ENCODE measurements at places on chromosomes 16 and 17. TPM values are rescaled to one million over a fixed set of nuclear protein-coding genes. Genes with fewer than 3 reads are reported as not detected.

GRCh38 chr16:14462811-14463210 is 167.2 kb downstream of the PARN start:
- no peak for DNase-seq

Gene PRDM7
- total RNA-seq: not detected

GRCh38 chr16:4288148-4288921 is 15.5 kb upstream of the TFAP4 start:
- peak; percentile 77 for DNase-seq

DNA sequence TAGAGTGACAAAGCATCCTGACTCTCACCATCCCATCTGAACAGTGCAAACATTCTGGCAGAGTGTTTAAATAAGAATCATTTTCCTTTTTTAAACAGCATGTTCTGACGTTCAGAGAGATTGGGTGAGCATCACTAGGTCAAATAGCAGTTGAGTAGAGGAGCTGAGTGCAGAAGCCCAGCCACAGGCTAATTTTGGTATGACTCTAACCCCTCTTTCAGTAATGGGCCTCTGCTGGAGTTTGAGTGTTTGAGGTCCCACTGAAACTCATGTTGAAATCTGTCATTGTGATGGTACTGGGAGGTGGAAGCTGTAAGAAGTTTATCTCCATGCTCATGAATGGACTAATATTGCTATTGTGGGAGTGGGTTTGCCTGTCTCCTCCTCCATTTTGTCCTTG is 194.4 kb downstream of the SALL1 start:
- no peak for DNase-seq

Gene ANKRD40CL
- not detected for total RNA-seq

- DNase-seq: no peak
These were observed 21.4 kb downstream of the RPTOR start for GRCh38 chr17:80566054-80566400.

Gene GNAO1
- total RNA-seq: 0.45 TPM

- no peak for DNase-seq
These were observed 4.8 kb downstream of the MLYCD start for GRCh38 chr16:83903751-83904150.

Gene GNGT2
- total RNA-seq: 41.6 TPM

DNA sequence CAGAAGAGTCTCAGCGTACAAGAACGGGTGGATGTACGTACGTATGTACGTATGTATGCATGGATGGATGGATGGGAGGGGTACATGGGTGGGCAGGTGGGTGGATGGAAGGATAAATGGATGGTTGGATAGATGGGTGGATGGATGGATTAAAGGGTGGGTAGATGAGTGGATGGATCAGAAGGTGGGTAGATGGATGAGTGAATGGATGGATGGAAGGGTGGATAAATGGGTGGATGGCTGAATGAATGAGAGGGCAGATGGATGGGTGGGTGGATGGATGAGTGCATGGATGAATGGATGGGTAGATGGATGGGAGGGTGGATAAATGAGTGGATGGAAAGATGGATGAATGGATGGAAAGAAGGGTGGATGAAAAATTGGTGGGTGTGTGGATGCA is 45.6 kb downstream of the ENGASE start:
- no peak for DNase-seq

DNA sequence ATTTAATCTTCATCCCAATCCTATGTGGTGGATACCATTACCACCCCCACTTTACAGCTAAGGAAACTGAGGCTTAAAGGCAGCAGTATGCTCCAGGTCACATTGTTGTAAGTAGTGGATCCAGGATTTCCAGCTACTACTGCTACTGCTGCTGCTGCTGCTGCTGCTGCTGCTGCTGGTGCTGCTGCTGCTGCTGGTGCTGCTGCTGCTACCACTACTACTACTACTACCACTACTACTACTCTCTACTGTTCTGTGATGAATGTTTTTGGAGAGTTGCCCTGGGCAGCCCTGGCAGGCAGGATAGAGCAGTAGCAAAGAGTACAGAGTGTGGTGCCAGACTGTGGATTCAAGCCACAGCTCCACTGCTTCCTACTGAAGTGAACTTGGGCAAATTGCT is 49.3 kb upstream of the SLC12A3 start:
- DNase-seq: no peak

GRCh38 chr17:77890771-77891170 is 67.7 kb upstream of the TNRC6C start:
- DNase-seq: no peak

GRCh38 chr16:47371271-47372014 is 89.4 kb downstream of the ITFG1 start:
- no peak for DNase-seq

DNA sequence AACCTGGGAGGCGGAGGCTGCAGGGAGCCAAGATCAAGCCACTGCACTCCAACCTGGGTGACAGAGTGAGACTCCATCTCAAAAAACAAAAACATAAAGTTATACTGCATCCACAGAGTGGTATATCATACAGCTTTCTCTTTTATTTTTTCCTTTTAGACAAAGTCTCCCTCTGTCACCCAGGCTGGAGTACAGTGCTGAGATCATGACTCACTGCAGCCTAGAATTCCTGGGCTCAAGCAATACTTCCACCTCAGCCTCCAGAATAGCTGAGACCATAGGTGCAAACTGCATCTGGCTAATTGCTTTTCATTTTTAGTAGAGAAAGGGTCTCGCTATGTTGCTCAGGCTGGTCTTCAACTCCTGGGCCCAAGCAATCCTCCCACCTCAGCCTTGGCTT is 10.0 kb upstream of the COPRS start:
- DNase-seq: no peak

Gene SALL1
- not detected for total RNA-seq

- DNase-seq: no peak
These were observed 71.5 kb upstream of the KSR1 start for GRCh38 chr17:27384726-27385125.

GRCh38 chr16:89033304-89033703 is 56.3 kb upstream of the CBFA2T3 start:
- no peak for DNase-seq

Gene ADCY7
- total RNA-seq: 479 TPM

Gene MYCBPAP
- total RNA-seq: 0.70 TPM

DNA sequence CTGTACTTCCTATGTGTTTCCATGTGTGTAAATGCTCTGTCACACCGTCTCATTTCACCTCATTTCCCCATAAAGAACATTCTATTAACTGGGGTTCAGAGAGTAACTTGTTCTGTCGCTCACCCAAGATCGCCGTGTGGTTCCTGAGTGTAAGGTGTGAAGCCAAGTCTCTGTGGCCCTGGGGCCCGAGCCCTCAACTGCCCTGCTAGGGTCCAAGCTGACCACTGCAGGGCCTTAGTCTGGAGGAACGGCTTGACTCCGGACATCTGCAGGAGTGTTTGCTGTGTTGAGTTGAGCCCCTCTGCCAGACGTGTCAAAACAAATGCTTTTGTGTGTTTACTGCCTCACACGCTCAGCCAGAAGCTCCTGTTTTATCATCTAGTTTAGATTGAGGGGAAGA is 244.1 kb downstream of the CCDC182 start:
- DNase-seq: no peak

DNA sequence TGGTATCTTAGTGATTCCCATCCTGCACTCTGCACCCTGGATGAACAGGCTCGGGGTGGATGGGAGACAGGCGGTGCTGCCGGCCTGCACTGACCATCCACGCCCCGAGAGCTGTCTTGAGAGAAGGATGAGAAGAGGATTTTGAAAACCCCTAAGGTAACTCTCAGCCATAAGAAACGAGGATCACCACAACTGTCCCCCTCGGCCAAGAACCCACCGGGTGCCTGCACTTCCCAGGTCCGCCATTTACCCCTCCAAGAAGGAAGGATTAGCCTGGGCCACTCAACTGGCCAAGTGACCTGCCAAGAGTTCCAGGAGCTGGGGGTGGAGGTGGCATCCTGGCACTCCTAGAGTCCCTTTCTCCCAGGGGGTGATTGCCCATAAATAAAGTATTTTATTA is 302.4 kb upstream of the TNRC6C start:
- DNase-seq: no peak

Gene PRR35
- not detected for total RNA-seq

DNA sequence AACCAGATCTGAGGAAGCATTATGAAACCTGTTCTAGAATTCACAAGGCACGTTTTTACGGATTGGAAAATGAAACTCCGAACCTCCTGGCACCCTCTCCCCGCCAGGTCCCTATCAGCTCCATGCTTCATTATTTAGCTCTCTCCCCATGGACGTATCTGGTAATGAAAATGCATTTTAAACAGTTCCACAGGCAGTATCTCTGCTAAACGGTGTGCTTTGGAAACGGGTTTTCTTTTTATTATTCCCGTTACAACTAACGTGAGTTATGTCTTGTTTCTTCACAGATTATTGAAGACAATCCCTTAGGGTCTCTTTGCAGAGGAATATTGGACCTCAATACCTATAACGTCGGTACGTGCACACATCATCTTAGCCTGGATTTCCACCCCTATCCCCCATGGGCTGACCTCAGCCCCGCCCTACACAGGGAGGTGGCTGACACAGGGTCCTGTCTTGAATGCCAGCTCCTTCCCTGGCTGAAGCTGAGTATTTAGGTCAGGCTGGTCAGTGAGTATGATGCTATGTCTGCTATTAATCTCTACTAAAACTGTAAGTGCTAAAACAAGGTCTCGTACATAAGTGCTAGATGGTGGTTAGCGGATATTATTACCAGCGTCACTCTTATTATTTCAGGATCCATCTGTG is 82.9 kb downstream of the SDR42E1 start:
- DNase-seq: no peak

DNA sequence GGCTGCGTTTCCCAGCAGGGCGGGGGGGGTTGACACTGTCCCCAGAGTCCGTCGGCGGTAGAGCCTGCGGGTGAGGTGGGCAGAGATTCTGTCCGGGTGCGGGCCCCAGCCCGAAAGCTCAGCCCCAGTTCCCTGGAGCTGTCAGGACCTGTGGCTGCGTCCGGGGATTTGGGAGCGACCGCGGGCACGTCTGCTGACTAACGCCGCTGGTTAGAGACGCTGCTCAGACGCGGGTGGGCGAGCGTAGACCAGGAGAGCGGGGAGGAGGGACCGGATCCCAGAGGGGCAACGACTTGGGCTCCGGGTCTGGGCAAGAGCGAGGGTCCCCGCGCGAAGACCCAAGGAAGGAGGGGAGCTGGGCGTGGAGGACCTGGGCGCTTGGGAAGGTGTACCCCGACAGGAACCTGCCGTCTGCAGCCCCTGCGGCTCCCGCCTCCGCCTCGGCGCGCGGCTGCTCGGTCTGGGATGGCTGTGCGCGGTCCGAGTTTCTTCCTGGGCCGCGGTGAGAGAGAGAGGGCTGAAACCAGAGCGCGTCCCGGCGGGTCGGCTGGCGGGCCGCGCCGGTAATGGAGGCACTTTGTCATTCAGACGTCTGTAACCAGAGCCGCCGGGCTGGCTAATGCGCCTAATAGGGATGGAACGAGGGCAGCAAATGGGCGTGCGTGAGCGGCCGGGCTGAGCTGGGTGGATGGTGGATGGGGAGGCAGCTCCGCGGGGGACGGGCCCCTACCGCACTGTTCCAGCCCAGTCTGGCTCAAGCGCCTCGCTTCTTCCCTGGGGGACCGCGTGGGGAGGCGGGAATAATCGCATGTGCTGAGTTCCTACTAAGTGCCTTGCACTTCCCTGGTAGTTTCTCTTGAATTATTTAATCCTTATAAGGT is 2.3 kb downstream of the NGFR start:
- DNase-seq: peak; percentile 26

- peak; percentile 50 for DNase-seq
These were observed 6.3 kb downstream of the ACSF3 start for GRCh38 chr16:89099905-89100304.

DNA sequence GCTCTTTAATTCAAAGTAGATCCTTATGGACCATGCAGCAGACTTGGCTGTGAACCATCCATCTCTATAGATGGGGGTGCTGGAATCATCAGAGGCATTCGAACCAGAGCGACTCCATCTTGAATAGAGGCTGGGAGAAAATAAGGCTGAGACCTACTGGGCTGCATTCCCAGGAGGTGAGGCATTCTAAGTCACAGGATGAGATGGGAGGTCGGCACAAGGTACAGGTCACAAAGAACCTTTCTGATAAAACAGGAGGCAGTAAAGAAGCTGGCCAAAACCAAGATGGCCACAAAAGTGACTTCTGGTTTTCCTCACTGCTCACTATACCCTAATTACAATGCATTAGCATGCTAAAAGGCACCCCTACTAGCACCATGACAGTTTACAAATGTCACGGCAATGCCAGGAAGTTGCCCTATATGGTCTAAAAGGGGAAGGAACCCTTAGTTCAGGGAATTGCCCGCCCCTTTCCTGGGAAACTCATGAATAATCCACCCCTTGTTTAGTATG is 89.2 kb upstream of the BRD7 start:
- no peak for DNase-seq

DNA sequence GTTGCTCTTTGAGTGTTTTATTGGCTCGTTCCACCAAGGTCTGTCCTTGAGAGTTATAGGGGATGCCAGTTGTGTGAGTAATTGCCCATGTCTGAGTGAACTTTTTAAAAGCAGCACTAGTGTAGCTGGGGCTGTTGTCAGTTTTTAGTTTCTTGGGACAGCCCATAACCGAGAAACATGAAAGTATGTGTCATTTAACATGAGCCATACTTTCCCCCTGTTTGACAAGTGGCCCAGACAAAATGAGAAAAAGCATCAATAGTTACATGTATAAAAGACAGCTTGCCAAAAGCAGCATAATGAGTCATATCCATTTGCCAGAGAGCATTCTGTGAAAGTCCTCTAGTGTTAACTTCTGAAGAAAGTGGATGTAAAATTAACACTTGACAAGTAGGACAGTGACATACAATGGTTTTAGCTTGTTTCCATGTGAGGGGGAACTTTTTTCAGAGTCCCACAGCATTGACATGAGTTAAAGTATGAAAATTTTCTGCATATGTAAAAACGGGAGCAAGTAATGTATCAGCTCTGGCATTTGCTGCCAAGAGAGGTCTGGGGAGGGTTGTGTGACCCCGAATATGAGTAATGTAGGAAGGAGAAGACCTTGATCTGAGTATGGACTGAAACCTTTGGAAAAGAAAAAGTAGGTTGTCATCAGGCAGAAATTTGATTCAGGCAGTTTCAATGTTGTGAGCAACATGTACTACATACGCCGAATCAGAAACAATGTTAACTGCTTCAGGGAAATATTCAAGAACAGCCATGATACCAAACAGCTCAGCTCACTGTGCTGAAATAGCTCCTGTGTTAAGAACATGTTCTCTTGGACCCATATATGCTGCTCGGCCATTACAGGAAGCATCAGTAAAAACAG is 56.8 kb upstream of the ARL4D start:
- no peak for DNase-seq

DNA sequence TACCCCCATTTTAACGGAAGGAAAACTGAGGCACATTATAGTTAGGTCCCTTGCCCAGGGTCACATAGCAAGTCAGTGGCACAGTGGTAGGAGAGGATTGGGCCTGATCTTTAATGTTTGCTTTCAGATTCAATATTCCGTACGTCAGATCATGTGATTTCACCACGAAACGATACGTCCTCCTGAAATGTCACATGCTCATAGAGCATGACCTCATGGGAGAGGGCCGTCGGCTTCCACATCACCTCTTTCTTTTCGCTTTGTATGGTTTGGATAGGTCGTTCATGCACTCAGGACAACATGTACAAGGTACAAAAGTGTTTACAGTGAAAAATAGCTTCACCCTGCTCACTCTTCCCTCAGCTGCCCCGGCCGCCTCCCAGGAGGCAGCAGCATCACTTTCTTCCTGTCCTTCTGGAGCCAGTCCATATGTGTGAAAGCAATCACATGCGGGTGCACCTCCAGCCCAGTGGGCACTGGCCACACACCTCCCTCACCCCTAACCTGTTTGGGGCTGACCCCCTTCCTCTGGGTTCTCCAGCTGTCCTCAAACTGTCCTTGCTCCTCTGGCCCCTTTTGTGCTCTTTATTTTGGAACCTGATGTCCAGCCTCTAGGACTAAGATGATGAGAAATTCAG is 199.9 kb downstream of the FOXL1 start:
- DNase-seq: no peak

Gene SSTR5
- not detected for total RNA-seq

Measured in natural killer cell (primary cell).